ENCODE measurements at places on chromosomes 6 and 20. TPM values are rescaled to one million over a fixed set of nuclear protein-coding genes. Genes with fewer than 3 reads are reported as not detected.

- H3K4me3 ChIP-seq = no peak overlapping the region
- H3K4me1 ChIP-seq = no peaks in the 10 kb centered on the region
- DNase-seq = no peak
- H3K27ac ChIP-seq = no peak overlapping the region
- H3K27me3 ChIP-seq = no peaks in the 10 kb centered on the region
- H3K36me3 ChIP-seq = peaks cover 3% of the 10 kb centered on the region
These were observed 9.4 kb downstream of the CTNNBL1 start for GRCh38 chr20:37703035-37703845.

TAF11 gene
- 27.4 TPM for total RNA-seq

DNA sequence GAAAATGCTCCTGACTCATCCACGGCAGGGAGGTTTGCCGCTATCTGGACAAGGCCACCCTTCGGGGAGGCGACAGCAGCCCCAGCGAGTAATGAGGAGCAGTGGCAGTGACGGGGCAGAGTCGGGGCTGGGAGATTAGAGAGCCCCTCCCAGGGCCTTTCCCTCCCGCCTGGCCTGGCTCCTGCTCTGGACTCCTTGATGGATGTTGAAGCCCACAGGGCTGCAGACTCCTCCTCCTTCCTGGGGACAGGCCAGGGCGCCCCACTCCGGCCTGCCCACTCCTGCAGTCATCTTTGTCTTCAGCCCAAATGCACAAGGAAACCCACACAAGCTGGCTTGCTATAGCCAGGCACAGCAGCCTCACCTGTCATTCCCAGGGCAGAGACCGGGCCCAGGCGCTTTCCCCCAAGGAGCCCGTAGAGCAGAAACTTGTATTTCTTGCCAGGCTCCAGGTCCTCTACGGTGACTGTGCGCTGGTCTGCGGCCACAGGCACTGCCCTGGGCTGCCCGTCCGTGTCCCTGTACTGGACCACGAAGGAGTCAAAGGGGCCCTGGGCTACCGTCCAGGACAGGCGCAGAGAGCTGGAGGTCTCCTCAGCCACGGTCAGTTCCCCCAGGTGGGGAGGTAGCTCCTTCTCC lies 7.7 kb downstream of the CYP21A2 start:
- H3K36me3 ChIP-seq = no peaks in the 10 kb centered on the region
- no peak overlapping the region for H3K27ac ChIP-seq
- H3K27me3 ChIP-seq = peaks cover 1% of the 10 kb centered on the region

DNA sequence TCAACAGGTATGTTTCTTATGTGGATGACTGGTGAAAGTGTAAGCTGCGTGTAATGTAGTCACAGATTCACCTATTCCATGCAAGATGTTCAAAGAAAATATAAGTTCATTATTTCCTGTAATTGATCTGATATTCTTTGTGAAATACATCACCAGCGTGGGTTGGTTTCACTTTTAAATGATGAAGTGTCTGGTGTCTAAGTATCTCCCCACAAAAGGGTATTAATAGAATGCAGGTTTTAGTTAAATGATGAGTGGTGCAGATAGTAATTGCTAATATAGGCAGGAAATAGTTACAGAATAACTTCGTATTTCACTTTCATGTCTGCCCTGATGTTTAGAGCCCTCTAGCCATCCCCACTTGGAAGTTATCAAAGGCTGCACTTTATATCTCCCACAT lies 22.2 kb downstream of the PGBD1 start:
- H3K27ac ChIP-seq = no peak overlapping the region
- peaks cover 14% of the 10 kb centered on the region for H3K4me1 ChIP-seq
- no peak overlapping the region for H3K4me3 ChIP-seq
- H3K36me3 ChIP-seq = peaks cover 3% of the 10 kb centered on the region
- peaks cover 6% of the 10 kb centered on the region for H3K27me3 ChIP-seq

DNA sequence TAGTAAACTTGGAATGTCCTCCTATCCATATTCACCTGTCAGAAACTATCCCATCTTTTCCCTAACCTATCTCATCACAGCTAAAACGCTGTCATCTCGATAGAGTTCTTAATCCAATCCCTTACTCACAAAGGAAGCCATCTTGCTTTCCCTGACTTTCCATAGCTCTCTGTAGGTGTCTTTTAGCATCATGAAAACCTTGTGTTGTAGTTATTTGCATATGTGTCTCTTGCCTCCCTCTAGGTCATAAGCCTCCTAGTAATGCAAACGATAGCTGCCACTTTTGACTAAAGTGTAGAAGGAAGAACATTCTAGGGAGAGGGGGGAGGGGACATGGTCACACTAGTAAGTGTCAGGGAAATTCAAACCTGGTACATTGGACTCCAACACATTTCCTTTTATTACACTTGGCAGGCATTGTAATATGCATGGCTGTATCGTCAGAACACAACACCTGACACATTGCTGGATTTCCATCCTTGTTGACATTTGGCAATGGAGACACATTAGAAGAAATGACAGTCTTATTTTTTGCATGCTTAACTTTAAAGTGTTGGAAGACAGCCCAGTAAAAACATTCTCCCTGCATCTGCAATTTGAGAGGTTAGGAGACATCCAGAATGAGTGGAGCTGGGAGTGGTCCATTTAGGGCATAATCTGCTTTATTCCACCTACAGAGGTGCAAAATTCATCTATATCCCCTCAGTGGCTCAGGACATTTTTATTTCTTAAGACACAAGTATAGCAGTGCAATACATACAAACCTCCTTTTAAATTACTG lies 283.4 kb downstream of the HAO1 start:
- H3K4me3 ChIP-seq = no peak overlapping the region
- no peak for DNase-seq
- no peaks in the 10 kb centered on the region for H3K4me1 ChIP-seq

AAR2 gene
- 19.4 TPM for total RNA-seq

ACOT8 gene
- 36.5 TPM for total RNA-seq

DNA sequence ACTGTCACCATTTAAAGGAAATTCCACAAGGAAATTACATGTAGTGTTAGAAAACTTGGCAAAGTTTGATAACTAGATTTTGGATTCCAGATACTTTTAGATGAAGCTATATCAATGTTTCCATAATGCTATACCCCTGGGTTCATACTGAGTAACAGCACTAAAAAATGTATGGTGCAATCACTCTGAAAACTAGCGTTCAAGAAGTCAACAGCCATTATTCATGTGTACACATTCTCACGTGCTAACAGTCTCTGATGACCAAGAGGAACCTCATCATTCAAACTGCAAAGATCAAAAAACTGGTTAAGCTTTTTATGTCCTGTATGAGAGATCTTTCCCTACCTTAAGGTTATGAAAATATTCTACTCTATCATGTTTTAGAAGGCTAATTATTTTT lies 197.6 kb downstream of the GMDS start:
- H3K36me3 ChIP-seq = no peaks in the 10 kb centered on the region
- no peak overlapping the region for H3K27ac ChIP-seq
- no peak for DNase-seq
- H3K4me3 ChIP-seq = no peak overlapping the region
- H3K4me1 ChIP-seq = no peaks in the 10 kb centered on the region

DNA sequence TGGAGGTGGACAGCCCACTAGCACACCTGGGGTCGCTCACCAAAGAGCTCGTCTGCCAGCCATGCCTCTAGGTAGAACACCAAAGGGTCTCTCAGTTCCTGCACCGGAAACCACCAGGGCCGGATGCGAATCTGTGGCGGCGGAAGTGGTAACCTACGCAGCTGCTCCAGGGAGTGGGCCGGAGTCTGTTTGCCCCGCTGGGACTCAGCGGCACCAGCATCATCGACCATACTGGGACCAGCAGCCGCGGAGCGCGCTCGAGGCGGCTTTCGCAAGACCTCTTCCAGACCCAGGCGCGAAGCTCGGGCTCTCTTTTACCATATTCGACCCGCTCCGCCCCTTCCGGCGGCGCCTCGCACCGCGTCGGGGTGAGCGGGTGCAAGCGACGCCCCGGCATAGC lies at the start of gene OOEP:
Gene OOEP (minus strand): TSS at position 335 of the 400 bp plus-strand sequence. CDS start 105 bp downstream, at position 230.
- no peak within 1 kb of the TSS for H3K4me3 ChIP-seq
- H3K27me3 ChIP-seq = peaks cover 3% of the 10 kb centered on the region
- DNase-seq = no peak
- no peaks in the 10 kb centered on the region for H3K4me1 ChIP-seq
- H3K27ac ChIP-seq = no peak within 1 kb of the TSS

DNA sequence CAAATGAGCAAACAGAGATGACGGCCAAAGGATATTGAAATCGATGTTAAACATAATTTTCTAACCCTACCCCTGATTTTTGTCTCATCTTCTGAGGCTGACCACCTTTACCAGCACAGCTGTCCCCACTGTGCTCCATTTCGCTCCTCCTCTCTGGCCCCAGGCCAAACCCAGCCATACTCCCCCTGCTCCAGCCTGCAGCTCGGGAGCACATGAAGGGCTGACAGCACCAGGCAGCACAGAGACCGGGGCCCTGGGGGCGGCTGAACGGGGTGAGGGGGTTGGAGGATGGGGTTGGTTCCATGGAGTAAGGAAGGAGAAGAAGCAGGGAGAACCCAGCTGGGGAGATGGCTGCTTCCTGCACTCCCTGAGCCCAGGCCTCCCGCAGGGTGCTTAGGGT lies 3.2 kb upstream of the NCR2 start:
- DNase-seq = no peak
- no peak overlapping the region for H3K4me3 ChIP-seq
- H3K27me3 ChIP-seq = peaks cover 17% of the 10 kb centered on the region
- no peak overlapping the region for H3K27ac ChIP-seq

- H3K36me3 ChIP-seq = no peaks in the 10 kb centered on the region
- H3K4me3 ChIP-seq = no peak overlapping the region
- H3K4me1 ChIP-seq = peaks cover 22% of the 10 kb centered on the region
- no peak overlapping the region for H3K27ac ChIP-seq
These were observed 38.2 kb downstream of the MYLIP start for GRCh38 chr6:16166871-16167608.

PPP1R3D gene
- total RNA-seq = 10.3 TPM

GRCh38 chr6:150408842-150409241 lies 40.0 kb downstream of the IYD start:
- H3K27ac ChIP-seq = no peak overlapping the region
- peaks cover 43% of the 10 kb centered on the region for H3K27me3 ChIP-seq
- H3K4me1 ChIP-seq = no peaks in the 10 kb centered on the region
- no peak overlapping the region for H3K4me3 ChIP-seq

- no peak for DNase-seq
- no peak overlapping the region for H3K4me3 ChIP-seq
- no peaks in the 10 kb centered on the region for H3K27me3 ChIP-seq
- H3K36me3 ChIP-seq = no peaks in the 10 kb centered on the region
These were observed 439.5 kb upstream of the CDH4 start for GRCh38 chr20:60812561-60812960.

DNA sequence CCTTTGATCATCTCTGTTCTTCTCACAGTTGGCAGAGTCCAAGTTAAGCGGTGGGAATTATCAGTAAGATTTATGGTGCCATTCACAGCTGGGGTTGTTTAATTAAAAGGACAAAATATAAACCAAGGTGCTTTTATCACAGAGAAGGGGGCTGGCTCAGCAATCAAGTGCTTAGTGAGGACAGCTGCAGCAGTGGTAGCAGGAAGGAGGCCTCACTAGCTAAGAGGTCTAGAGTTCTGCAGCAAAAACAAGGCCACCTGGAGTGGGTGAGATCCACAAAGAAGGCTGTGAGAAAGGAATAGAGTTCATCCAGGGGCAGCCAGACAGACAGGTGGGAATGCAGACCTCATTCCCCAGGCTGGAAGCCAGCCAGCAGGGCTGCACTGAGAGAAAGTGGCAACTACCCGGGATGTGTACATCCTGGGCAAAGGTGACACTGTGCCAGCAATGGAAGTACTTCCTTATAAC lies 37.1 kb downstream of the PIGU start:
- no peak overlapping the region for H3K27ac ChIP-seq
- H3K4me1 ChIP-seq = no peaks in the 10 kb centered on the region
- H3K4me3 ChIP-seq = no peak overlapping the region
- no peak for DNase-seq

- H3K4me3 ChIP-seq = peak overlapping the region; percentile 4
- H3K4me1 ChIP-seq = peaks cover 6% of the 10 kb centered on the region
These were observed 15.8 kb downstream of the AARS2 start for GRCh38 chr6:44297063-44298038.

- no peaks in the 10 kb centered on the region for H3K4me1 ChIP-seq
- no peak overlapping the region for H3K27ac ChIP-seq
- H3K4me3 ChIP-seq = no peak overlapping the region
- no peak for DNase-seq
- no peaks in the 10 kb centered on the region for H3K36me3 ChIP-seq
These were observed 158.6 kb downstream of the LAMA2 start for GRCh38 chr6:129041563-129041962.

DNA sequence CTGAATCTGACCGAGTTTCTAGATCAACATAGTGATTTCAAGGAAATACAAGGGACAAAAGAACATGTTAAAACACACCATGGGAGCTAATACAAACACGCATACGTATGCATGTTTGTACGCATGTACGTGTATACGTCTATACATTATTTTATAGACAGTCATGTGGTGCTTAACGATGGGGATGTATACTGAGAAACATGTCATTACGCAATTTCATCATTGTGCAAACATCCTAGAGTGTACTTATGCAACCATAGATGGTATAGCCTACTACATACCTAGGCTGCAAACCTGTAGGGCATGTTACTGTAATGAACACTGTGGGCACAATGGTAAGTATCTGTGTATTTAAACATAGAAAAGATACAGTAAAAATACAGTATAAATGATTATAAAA lies 25.0 kb upstream of the NELFCD start:
- peaks cover 15% of the 10 kb centered on the region for H3K27me3 ChIP-seq
- H3K36me3 ChIP-seq = no peaks in the 10 kb centered on the region
- no peak overlapping the region for H3K27ac ChIP-seq
- H3K4me1 ChIP-seq = no peaks in the 10 kb centered on the region
- H3K4me3 ChIP-seq = no peak overlapping the region
- no peak for DNase-seq

DNA sequence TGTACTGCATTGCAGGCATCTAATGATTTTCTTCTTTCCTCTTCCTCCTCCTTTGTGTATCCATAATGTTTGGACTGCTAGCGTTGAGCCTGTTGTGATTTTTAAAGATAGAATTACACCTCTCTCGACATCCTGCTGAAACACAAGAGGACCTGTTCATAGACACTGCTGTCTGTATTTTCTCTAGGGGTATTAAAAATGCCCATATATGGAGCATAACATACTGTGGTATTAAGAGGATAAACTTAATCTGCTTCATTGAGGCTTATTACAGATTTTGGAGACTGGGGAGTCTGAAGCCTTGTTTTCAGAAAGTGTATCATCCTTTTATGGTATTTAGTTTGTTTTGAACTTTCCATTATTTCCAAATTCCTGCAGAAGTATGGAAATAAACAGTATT lies 414.3 kb downstream of the CDKAL1 start:
- peaks cover 4% of the 10 kb centered on the region for H3K36me3 ChIP-seq
- H3K4me1 ChIP-seq = peaks cover 4% of the 10 kb centered on the region
- no peaks in the 10 kb centered on the region for H3K27me3 ChIP-seq
- no peak overlapping the region for H3K27ac ChIP-seq

SLC16A10 gene
- 1.4 TPM for total RNA-seq

All from activated CD4-positive, alpha-beta memory T cell treated with anti-CD3 and anti-CD28 coated beads, Interleukin-2, amount 10 ng/mL, durations not matched to agents 7 days and 5 days (primary cell).